Aortic smooth muscle cell (primary cell): ENCODE measurements at places on chromosomes 6 and 20. TPM values are rescaled to one million over a fixed set of nuclear protein-coding genes. Genes with fewer than 3 reads are reported as not detected.

The APCDD1L gene
- total RNA-seq = 2.4 and 2.9 TPM in 2 replicates

The CSE1L gene
- total RNA-seq = 64.0 and 77.5 TPM in 2 replicates

The HDGFL1 gene
- total RNA-seq = not detected in 2 replicates

The SLC17A9 gene
- 8.1 and 14.1 TPM in 2 replicates for total RNA-seq

The KDM1B gene
- 20.9 and 23.0 TPM in 2 replicates for total RNA-seq

The IPCEF1 gene
- total RNA-seq = 0.12 and 0.13 TPM in 2 replicates

The TREM1 gene
- 0.19 and 0.66 TPM in 2 replicates for total RNA-seq

The VNN1 gene
- 0.19 and 0.26 TPM in 2 replicates for total RNA-seq

The HUS1B gene
- total RNA-seq = 0.66 and 0.99 TPM in 2 replicates

The ZC3H12D gene
- under 0.01 and 0.06 TPM in 2 replicates for total RNA-seq

The SAMD5 gene
- 0.12 and 0.26 TPM in 2 replicates for total RNA-seq

The EZR gene
- total RNA-seq = 43.0 and 58.9 TPM in 2 replicates

The TFAP2A gene
- total RNA-seq = 0.40 and 0.44 TPM in 2 replicates

The ULBP2 gene
- total RNA-seq = 7.0 and 10.6 TPM in 2 replicates

The SSTR4 gene
- total RNA-seq = 0.13 TPM in 1 of 2 replicates, not detected in the other

The CGA gene
- total RNA-seq = not detected in 2 replicates

The CLVS2 gene
- total RNA-seq = not detected in 2 replicates

The OSTM1 gene
- total RNA-seq = 55.8 and 60.0 TPM in 2 replicates

The TP53TG5 gene
- 0.19 TPM in 1 of 2 replicates, not detected in the other for total RNA-seq

The MRPS18A gene
- total RNA-seq = 39.5 and 42.5 TPM in 2 replicates

The MAP3K7 gene
- 26.7 and 31.7 TPM in 2 replicates for total RNA-seq

The OR2H1 gene
- total RNA-seq = not detected in 2 replicates

The SLC52A3 gene
- not detected in 2 replicates for total RNA-seq

The COMMD7 gene
- total RNA-seq = 31.2 and 38.5 TPM in 2 replicates

The SIRPG gene
- not detected in 2 replicates for total RNA-seq

The BACH2 gene
- under 0.01 and 0.19 TPM in 2 replicates for total RNA-seq

The CCND3 gene
- 18.8 and 28.5 TPM in 2 replicates for total RNA-seq

The SRMS gene
- not detected in 2 replicates for total RNA-seq

The CDSN gene
- total RNA-seq = not detected in 2 replicates

The LY6G6C gene
- not detected in 2 replicates for total RNA-seq

The SIRPB2 gene
- total RNA-seq = 0.06 and 0.13 TPM in 2 replicates

The SLC16A10 gene
- not detected in 2 replicates for total RNA-seq

The THBD gene
- total RNA-seq = 123 and 293 TPM in 2 replicates

The BNIP5 gene
- not detected in 2 replicates for total RNA-seq

The DUSP15 gene
- 1.6 and 2.5 TPM in 2 replicates for total RNA-seq

The B3GALT4 gene
- 10.0 and 12.2 TPM in 2 replicates for total RNA-seq

The SEMG1 gene
- not detected in 2 replicates for total RNA-seq

The RSPO3 gene
- total RNA-seq = 0.06 and 0.13 TPM in 2 replicates

The IRF4 gene
- under 0.01 TPM in 1 of 2 replicates, not detected in the other for total RNA-seq

The KCNG1 gene
- total RNA-seq = 0.13 TPM in 1 of 2 replicates, not detected in the other

The SLX4IP gene
- total RNA-seq = 4.5 and 5.9 TPM in 2 replicates

The HRH3 gene
- total RNA-seq = not detected in 2 replicates

The TMX4 gene
- total RNA-seq = 25.0 and 30.3 TPM in 2 replicates

The CLPSL2 gene
- total RNA-seq = not detected in 2 replicates

The AKAP7 gene
- 6.1 and 6.3 TPM in 2 replicates for total RNA-seq

The ZSCAN23 gene
- total RNA-seq = 3.2 and 3.4 TPM in 2 replicates

The PSMB9 gene
- 18.5 and 23.4 TPM in 2 replicates for total RNA-seq

The XKR7 gene
- not detected in 2 replicates for total RNA-seq

The SUMO4 gene
- 1.3 and 1.6 TPM in 2 replicates for total RNA-seq

The MATN4 gene
- total RNA-seq = not detected in 2 replicates
